Activated naive CD4-positive, alpha-beta T cell treated with anti-CD3 and anti-CD28 coated beads for 36 hours (primary cell): ENCODE measurements at places on chromosomes 7 and 10.

- DNase-seq: no peak
Observed at GRCh38 chr10:86287110-86287793, 79.3 kb downstream of the GRID1 start.

DNA sequence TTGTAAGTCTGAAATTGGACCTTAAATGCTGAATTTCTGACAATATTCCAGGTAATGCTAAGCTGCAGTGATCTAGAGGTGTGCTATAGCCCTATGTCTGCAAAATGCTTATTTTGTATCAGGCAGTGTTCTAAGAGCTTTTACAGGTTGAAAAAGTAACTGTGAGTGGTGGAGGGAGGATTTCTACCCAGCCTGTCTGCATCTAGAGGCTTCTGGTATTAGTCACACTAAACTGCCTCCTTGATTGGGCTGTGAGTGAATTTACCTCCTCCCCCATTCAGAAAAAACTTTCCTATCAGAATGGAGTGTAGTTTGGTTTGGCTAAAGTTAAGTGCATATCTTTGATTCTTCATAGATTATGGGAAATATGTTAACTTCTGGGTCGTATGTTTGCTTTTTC lies 56.8 kb downstream of the BBS9 start:
- no peak for DNase-seq

DNA sequence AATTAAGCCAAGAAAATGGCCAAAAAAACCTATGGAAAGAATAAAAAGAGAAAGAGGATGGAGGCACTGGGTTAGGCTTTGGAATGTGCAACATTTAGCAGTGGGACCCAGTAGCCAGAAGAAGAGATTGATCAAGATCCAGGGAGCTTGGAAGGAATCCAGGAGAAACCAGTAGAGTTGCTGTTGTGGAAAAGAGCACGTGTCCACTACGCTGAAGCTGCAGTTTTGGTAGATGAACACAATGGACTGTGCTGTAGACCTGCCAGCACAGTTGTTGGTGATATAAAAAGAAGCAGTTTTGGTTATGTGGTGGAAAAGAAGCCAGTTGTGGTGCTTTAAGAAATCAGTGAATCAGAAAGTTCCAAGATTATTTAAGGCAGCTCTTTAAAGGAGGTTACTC lies 802.2 kb upstream of the POM121L12 start:
- no peak for DNase-seq

DNA sequence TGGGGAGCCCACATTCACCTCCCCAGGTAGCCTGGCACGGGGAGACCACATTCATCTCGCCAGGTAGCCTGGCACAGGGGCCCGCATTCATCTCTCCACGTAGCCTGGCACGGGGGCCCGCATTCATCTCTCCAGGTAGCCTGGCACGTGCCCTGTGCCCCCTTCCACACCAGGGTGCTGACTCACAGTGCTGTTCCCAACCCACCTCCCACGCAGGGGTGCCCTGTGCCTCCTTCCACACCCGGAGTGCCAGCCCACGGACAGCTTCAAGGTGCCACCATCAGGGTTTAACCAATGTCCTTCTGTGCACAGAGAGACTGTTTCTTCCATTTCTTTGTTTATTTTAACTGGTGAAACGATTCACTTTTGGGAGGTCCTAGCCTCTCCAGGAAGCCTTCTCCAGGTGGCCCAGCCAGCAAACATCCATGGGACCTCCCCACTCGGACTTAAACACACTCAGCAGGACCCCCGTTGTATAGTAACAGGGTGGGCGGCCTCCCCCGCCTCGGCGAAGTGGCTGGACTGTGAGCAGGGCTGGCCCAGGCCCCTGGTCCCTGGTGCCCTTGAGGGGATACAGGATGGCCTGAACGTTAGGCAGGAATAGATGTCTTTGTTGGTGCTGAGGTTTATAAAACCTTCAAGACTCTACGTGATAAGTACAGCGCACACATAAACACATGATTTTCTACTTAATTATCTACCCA lies 41.1 kb upstream of the FOXL3 start:
- no peak for DNase-seq

DNA sequence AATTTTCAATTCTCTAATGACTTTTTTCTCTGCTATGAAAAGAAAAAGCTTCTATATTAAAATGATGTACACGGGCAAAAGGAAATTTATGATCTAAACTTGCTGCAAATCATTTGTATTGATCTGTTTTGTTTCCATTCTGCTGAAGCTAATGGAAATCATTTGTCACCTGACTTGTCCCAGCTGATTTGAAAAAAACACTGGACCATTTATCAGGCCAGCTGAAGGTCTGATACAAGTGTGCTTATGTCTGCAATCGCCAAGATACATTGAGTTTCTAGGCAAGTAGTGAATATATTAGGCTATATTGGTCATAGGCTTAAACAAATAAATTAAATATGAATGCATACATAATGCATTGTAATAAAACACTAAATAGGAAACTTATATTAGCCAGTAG lies 1309.7 kb downstream of the REEP3 start:
- DNase-seq: no peak

DNA sequence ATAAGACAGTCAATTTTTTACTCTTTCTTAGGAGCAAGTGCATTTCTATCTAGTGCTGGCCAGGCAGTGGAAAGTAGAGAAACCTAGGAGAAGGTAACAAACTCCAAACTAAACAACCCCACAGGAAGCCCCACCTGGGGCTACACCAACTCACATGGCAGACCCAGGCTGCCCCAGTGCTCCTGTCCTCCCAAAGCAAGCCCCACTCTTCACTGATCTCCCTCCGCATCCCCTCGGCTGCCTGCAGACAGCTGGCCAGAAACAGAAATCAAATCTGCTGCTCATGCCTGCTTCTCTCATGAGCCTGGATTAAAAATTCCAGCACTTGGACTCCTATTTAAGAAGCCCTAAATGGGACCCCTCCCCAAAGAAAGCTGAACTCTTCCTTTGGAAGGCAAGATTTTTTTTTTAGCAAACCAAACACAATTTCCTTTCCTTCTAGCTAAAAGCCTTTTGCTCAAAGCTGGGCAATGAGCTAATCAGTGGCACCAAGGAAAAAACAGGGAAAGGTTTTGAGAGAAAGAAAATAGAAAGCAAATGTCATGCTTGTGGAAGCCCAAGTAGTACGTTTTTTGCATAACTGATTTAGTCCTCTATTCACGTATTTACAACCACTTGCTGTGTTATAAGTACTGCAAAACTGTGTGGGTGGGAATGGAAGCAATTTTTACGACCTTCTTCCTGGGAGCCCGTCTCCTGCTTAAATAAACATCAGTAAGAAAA lies 10.8 kb downstream of the PDE1C start:
- DNase-seq: no peak

DNA sequence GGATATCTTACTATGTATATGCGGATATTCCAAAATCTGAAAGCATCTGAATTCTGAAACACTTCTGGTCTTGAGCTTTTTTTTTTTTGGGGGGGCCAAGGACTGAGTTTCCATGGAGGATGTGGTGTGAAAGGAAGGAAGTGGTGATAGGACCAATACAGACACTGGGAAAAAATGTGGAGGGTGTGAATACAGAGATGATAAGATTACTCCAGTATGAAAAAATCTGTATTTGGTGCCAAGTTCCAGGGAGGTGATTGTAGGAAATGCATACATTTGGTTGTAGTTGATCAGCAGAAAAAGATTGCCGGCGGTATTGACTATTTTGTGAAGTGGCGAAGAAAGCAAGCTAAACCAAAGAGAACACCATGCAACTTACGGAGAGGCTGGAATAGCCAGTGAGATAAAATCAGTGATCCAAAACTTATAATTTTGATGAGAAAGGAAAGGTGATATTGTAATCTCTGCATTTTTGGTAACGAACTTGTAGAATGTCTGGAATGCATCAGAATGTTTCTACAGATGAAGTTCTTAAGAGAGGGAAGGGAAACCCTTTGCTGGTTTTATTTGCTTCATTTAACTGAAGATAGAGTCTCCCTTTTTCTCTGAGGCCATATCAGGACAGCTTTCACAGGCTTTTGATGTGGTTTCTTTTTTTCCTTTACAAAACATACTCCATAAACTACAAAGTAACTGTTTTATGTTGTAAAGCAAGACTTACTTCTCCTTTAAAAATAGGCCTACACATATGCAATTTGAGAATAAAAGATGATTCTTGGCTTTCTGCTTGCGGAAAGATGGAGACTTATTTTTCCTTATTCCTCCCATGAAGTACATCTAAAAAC lies 6.0 kb downstream of the WDR37 start:
- DNase-seq: no peak

GRCh38 chr10:52900593-52900992 lies 128.0 kb upstream of the MBL2 start:
- DNase-seq: no peak

DNA sequence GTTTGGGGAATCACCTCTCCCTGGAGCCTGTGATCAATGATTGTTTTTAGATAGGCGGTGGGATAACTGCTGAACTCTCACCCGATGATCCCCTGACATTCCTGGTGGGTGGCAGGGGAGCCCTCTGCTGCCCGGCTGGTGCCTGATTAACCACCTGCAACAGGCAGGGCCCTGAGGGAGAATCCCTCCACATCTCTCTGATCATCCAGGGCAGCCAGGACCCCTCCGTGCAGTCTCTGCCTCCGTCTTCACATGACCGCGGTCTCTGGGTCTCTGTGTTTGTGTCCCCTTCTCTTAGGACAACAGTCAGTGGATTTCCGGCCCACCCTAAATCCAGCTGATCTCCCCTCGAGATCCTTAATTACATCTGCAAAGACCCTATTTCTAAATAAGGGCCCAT lies 17.4 kb downstream of the CALML5 start:
- DNase-seq: no peak

- DNase-seq: no peak
Observed at GRCh38 chr10:119783665-119784027, 57.8 kb downstream of the INPP5F start.

DNA sequence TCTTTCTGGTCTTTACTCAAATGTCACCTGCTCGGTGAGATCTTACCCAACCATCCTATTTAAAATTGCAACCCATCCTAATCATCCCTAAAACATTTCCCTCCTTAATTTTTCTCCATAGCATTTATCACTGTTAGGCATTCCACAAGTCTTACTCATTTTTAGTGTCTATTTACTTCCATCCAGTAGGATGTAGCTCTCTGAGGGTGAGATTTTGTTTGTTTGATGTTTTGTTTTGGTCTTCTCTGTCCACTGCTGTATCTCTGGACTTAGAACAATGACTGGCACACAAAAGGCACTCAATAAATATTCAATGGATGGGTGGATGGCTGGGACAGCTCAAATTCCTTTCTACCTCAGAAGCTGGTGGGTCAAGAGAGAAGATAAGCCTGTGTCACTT lies 15.8 kb upstream of the DUSP5 start:
- no peak for DNase-seq

GRCh38 chr7:77833136-77833535 lies 34.6 kb downstream of the PHTF2 start:
- no peak for DNase-seq

DNA sequence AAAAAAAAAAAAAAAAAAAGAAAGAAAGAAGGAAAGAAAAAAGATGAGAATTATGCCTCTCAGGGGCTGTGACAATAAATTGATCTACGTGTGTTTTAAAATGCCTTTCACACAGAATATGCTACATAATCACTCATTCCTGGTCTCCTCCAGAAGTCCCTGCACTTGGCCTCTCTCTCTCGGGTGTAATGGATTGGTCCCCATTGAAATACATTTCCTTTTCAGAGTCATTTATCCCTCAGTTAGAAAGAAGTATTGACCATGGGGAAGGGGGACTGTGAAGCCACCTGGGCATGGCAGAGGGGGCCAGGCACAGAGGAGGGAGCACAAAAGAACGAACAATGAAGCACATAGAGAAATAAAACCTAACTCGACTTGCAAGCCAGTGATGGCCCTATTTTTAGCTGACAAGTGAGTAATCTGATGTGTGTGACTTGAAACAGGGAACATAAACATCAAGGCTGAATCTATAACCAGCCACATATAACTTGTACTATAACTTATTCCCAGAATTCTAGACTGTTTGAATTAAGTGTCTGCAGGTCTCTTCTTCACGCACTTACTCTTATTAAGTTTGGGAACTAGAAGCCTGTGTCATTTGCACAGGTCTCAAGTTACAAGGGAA lies 490.8 kb downstream of the KCNMA1 start:
- DNase-seq: no peak

DNA sequence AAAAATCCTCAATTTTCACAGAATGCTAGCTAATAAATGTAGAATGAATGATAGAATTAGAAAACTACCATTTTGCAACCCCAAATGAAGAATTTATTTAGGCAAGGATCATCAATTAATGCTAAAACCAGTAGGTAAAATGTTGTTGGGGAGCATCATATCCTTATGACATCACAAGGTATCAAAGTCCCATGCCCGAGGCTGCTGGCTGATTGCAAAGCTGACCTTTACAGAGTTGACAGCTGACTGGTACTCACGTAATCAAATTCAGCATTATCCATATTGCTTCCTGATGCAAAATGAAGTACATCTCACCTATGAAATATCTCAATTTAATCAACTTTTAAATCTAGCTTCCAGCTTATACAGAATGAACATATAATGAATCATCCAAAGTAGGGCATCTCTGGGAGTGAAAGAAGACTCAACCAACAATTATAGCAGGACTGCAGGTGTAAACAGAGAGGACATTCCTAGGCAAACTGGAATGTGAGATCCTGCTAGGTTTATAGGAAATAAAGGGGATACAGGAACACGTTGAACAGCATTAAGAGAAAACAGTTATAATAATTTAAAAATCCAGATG lies 10.2 kb upstream of the BLNK start:
- DNase-seq: no peak

DNA sequence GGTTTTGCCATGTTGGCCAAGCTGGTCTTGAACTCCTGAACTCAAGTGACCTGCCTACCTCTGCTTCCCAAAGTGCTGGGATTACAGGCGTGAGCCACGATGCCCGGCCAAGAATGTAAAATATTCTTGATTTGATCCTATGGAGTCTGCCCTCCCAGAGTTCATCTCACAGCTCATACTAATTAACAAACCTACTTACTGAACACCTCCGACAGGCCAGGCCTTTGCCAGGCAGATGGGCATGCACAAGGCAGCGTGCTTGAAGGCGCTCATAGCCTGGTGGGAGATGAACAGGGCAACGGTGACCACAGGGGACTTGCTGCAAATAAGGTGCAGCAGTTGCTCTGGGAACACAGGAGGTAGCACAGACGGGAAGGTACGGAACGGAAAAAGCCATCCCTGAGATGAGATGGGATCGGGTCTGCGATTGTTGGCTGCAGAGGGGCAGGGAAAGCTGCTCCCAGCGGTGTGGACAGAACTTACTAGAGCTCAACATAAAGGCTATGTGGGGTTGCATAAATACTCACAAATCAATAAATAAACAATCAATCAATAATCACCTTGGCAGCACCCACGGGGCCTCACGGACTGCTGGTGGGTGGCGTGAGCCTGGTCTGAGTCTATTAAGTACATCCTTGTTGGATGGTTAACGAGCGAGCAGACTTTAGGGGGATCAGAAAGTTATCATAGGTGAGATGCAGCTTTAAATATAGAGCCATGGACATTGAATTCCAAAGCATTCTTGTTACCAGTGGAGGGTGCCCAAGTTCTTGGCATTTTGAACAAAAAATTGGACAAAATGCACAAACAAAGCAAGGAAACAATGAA lies 4.7 kb downstream of the ACBD7 start:
- no peak for DNase-seq

GRCh38 chr7:78301407-78301806 lies 502.8 kb downstream of the PHTF2 start:
- no peak for DNase-seq

- DNase-seq: no peak
Observed at GRCh38 chr10:88505265-88505664, 77.9 kb downstream of the RNLS start.
